ENCODE measurements at places on chromosomes 4 and X.

- DNase-seq, result no peak
These were observed at the start of gene ITM2A for GRCh38 chrX:79366873-79367749. ITM2A (minus strand) TSS chrX:79367334; CDS start chrX:79367215, 119 bp downstream.

- DNase-seq, result no peak
These were observed 95.8 kb downstream of the GEMIN8 start for GRCh38 chrX:13933851-13934250.

- DNase-seq, result no peak
These were observed 186.5 kb downstream of the BANK1 start for GRCh38 chr4:101977076-101977475.

GRCh38 chrX:42565739-42566138 is 212.2 kb downstream of the PPP1R2C start:
- DNase-seq, result no peak

- no peak for DNase-seq
These were observed 61.8 kb downstream of the BRWD3 start for GRCh38 chrX:80747832-80748231.

DNA sequence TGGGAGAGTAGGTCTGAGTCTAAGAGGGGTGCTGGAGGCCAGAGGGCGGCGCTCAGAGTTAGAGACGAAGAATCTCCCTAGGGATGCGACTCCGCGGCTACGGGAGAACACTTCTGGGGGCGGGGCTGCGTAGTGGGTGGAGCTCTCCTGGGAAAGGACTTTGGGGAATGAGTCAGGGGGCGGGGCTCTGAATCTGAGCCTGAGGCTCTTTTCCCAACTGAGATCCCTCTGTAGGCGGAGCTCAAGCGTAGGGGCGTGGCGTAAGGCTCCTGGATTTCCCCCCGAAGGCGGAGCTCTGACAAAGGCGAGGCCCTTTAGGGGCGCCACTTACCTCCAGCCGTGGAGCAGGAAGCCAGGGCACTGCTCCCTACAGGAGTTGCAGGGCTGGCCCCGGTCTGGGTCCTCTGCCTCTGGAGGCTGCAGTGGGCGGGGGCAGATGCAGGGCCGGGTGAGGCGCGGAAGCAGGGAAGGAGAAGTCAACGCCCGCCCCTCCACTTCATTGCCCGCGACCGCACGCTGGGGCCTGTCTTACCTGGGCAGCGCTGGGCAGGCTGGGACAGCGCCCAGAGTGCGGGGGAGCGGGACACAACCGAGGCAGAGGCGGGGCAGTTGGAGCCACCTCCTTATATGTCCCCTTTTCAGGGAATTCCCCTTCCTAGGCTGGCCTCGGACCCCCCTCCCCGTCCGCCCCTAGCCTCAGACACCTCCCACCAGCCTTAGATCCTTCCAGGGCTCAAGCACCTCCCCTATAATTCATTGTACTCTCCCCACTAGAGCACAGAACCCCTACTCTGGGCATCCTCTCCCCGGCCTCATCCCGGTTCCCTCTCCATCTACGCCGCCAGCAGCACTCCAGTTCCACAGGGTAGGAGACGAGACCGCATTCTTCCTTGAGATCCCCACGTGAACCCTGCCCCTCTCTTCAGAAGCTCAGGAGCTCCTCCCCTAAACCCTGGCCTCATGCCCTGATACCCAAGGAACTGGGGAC is 1.6 kb downstream of the PRICKLE3 start:
- no peak for DNase-seq

GRCh38 chr4:138686106-138686835 is 329.3 kb upstream of the NOCT start:
- DNase-seq, result no peak

GRCh38 chr4:144723471-144723870 is 77.5 kb downstream of the HHIP start:
- no peak for DNase-seq

DNA sequence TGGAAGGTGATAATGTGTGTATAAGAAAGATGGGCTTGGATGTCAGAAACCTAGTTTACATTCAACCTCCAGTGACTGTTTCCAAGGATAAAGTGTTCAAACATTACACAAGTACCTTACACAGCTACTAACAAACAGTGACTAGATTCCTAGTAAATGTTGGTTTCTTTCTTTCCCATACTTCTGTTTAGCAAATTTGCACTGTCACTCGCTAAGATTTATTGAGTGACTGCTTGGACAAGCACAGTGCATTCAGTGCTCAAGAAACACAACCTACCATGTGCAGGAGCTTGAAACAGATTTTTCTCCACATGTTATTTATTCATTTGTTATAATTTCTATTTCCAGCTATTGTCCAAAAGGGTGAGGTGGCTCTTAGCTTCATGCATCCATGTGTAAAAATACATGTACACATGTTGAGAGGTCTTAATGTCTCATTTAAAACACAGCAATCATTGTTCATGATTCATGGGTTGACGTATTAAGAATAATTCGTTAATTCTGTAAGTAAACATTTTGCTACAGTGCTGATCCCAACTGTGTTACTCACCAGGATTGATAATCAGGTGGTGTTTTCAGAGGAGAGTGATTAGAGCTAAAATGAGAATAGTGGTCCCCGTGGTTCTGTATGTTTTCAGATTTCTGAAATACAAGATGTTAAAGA is 153.0 kb downstream of the DCLK2 start:
- no peak for DNase-seq

GRCh38 chr4:119835613-119835910 is 207.0 kb upstream of the PDE5A start:
- DNase-seq, result no peak

DNA sequence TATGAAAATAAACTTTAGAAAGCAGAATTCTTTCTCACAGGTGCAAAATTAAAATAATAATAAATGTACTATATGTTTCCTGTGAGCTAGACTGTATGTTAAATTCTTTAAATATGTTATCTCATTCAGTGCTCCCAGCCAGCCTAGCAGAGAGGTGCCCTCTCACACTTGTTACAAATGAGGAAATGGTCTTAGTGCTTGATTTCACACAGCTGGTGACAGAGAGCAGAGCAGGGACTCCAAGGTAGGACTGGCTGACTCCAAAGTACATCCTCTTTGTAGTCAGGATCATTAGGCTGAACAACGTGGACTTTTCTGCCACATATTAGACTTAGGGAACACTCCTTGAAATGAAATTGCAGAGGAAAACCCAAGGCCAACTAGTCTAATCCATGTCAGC is 72.0 kb upstream of the HHIP start:
- no peak for DNase-seq

DNA sequence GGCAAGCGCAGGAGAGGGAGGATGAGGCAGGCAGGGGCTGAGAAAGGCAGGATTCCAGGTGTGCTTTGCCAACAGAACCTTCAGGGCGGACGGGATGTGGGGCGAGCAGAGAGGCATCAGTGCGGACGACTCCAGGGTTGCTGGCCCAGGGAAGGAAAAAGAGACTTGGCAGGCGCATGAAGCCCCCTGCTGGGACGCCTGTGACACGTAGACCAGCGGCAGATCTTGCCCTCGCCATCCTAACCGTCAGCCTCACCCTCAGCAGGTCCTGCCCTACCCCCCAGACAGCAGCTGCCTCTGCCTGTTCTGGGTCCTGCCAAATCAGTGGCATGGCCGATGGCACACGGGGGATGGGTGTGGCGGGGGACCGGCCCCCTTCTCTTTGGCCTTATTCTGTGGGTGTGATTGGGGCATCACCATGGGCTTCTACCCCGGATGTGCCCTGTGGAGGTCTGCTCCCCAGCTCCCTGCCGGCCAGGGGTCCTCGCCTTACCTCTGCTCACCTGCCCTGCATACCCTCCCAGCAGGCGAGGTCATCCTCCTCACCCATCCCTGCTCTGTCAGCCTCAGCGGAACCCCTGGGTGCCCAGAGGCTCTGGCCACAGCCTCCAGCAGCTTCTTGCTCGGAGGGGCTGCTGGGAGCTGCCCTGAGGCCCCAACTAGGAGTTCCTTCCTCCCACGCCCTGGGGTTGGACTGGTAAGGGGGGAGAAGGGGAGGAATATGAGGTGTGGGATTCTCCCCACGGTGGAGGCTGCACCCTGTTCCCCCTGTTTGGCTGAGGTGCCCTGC is 2.9 kb upstream of the SH3BP2 start:
- DNase-seq, result no peak

DNA sequence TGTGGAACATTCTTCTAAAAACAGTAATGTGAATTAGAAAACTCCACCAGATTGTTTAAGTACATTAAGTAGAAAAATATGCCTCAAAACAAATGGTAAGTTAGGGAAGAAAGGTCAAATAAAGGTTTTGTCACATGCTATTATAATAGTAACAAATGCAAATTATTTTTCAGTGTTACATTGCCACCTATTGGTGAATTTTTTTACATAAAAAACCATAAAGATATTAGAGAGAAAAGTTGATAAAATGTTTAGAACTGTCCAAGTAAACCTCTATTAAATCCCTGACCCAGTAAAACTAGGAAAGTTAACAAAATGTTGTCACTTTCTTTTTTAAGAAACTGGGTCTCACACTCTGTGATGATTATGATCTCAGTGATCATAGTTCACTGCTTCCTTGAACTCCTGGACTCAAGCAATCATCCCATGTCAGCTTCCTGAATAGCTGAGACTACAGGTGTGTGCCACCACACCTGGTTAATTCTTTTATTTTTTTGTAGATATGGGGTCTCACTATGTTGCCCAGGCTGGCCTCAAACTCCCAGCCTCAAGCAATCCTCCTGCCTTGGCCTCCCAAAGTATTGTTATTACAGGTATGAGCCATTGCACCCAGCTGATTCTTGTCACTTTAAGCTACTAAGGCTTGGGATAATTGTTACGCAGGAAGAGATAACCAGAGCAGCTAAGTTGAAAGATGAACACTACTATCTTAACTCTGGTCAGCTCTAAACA is 157.6 kb downstream of the ATRX start:
- no peak for DNase-seq

DNA sequence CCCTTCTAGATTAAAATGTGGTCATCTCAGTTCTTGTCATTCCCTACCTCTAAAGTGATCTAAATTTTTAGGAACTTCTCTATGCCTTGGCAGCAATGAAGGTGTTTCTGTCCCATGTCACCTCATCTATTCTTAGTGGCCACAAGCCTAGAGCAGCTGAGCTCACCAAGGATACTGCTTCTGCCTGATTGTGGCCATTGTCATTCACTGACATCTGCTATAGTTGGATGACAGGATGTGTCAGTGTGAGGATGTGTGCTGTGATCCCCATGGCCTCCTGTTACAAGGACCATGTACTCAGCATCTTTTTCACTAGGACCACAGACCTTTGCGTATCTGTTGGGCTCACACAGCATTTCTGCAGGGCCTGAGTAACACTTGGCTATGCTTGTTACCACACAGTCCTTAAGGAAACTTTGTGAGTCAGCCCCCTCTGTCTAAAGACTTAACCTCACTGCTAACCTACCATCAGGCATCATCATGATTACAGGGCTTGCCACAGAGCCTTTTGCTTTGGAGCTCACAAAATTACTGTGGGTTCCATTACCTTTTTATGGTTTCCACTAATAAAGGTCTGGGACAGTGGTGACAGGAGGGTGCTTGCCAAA is 421.0 kb downstream of the ADAM29 start:
- DNase-seq, result no peak

GRCh38 chr4:56655209-56655626 is 25.9 kb downstream of the HOPX start:
- DNase-seq, result no peak

GRCh38 chr4:121717680-121718237 is 21.0 kb upstream of the ANXA5 start:
- no peak for DNase-seq

GRCh38 chr4:30268370-30268769 is 451.8 kb upstream of the PCDH7 start:
- DNase-seq, result no peak

DNA sequence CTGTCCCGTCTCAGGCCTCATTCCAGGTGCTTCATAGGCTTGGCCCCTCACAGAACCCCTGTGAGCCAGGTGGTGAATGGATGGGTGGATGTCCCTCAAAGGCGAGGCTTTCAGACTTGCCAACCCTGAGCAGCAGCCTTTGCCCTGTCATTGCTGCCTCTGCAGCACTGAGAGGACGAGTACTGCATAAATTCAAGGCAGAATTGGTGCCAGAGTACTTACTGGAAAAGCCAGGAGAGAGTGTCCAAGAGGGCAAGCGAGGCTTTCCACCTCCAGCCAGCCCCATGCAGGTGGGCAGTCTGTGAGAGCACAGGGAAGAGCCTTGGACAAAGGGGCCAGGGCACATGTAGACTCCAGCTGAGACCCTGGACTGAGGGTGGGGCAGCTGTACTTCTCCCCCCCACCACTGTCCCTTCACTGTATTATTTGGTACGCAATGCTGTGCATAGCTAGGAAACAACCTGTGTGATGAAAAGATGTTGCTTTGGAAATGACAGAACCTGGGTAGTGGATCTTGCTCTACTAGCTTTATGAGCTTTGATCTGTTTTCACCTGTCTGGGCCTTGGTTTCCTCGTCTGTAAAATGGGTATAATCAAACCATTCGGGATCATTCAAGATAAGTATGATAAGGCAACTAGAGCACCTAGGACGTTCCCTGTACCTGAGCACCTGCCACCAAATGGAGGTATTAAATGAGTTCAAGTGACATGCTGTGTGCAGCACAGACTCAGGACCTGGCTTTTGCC is 224.9 kb upstream of the PSAPL1 start:
- DNase-seq, result no peak

DNA sequence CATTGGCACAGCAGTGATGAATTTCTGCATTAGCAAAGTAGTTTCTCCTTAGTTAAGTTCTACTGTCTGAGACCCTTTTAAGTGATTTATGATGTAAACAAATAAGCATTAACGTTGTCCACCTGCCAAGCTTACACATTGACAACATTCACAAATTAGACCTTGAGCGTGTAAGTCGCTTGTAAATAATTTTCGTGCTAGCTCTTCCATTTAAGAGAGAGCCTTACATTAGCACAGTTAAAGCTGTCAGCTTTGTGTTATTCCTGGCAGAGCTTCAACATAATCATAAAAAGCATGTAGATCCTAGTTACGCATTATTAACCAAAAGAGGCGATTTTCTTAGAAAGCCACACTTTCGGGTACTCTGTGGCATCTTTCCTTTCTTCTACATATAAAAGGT is 127.7 kb downstream of the DCTD start:
- no peak for DNase-seq

DNA sequence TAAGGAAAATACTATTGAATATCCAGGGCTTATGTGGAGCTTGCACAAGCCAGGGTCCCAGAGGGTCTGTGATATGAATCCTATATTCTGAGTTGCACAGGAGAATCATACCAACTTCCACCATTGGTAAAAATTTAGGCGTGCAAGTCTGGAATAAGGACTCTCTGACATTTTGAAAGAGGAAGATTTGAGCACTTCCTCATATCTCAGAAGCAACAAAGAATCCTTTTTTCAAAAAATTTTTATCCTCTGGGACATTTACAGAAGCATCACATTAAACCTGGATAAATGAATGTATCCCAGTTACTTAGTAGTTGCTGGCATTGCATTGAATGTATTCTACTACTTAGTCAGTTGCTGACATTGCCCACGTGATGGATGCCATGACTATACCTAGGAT is 24.2 kb upstream of the CAMK2D start:
- no peak for DNase-seq

- no peak for DNase-seq
These were observed 74.1 kb downstream of the EFNB1 start for GRCh38 chrX:68902706-68903504.

- no peak for DNase-seq
These were observed 76.4 kb downstream of the CLCN4 start for GRCh38 chrX:10233173-10233572.

GRCh38 chrX:103734125-103734760 is 23.5 kb downstream of the TMEM31 start:
- no peak for DNase-seq

GRCh38 chr4:10020871-10021652 is at the start of gene SLC2A9:
SLC2A9 (minus strand) TSS chr4:10021497; CDS start chr4:10021429, 68 bp downstream.
- DNase-seq, result no peak

Data from hippocampal formation (tissue), 2 donors.